Sciatic nerve (tissue), 2 donors: ENCODE measurements at places on chromosomes 6 and 20.

DNA sequence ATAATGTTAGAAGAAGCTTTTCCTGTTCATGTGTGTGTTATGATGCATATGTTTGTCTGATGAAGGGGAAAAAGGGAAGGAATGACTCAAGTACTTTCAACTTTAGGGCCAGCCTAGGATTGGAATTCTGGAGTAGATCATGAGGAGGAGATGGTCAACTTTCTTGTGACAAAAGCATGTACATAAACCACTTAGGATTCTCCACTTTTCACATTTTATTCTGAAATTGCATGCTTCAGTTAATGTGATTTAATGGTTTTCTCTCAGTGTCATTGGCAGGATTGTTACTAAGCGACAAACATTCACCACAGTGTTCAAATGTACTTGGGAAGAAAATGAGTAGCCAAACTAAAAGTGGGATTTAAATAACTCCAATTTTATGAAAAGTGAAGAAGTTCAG is 80.1 kb downstream of the UTRN start:
- DNase-seq = no peak

DNA sequence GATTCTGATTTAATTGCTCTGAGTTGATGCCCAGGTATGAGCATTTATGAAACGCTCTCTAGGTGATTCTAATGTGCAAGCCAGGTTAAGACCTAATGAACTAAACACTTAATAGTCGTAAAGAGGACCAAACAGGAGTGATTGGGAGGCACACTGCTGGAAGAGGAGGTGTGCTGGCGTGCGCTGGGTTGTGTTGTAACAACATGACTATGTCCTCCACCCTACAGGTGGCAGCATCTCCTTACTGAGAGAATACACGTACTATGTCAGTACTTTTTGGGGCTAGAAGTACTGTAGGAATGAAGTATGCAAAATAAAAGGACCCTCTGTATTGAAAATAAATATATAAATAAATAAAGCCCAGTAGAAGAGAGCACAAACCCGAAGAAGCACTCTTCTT is 11.9 kb downstream of the C6orf89 start:
- DNase-seq = no peak

GRCh38 chr20:9417665-9418064 is 96.7 kb upstream of the LAMP5 start:
- DNase-seq = no peak

DNA sequence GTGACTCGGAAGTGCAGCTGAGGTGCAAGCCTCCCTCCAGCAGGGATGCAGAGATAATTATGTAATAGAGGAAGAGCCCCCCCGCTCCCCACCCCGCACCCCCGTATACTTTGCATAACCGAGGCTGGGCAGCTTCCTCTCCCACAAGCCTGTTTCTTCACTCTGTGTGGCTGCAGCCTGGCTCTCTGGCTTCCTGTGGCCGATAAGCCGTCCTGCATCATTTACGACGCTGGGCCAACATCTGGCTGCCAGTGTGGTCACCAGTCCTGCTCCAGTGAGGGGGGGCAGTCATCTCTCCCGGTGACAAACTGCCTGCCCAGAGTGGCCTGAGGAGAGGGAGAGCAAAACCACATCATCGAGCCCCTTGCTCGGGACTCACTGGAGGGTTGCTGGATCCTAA is 59.2 kb downstream of the RBM38 start:
- no peak for DNase-seq

- DNase-seq = no peak
These were observed 1.3 kb downstream of the TAPBP start for GRCh38 chr6:33312361-33313104.

GRCh38 chr6:111503194-111503593 is 20.2 kb upstream of the REV3L start:
- DNase-seq = no peak

DNA sequence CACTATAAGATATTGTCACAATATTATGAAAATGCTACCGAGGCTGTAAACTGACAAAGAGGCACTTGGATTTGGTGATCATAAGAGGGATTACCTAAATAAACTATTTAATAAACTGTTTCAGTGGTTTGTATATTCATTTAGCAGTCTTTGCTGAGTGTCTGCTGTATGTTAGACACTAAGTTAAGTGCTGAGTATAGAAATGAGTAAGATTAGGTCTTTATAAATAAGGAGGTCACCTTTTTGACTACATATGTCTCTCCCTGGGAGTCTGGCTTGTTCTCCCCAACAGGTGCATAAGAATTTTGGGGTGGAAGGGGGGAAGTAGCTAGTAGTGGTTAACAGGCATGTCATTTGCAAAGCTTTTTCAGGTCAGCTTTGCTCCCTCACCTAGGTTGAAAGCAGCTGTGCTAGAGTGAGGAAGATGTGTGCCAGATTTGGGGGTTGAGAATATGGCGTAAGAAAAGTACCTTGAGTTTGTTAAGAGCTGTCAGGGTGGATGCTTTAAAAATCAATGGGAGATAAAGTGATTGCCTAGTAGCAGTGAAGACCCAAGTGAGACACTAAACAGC is 246.3 kb downstream of the ZFAND3 start:
- no peak for DNase-seq

- DNase-seq = no peak
These were observed 33.2 kb upstream of the OCSTAMP start for GRCh38 chr20:46583411-46584214.

- DNase-seq = no peak
These were observed 154.5 kb downstream of the CFAP61 start for GRCh38 chr20:20206788-20207187.

GRCh38 chr20:52432740-52433139 is 241.2 kb upstream of the ZFP64 start:
- no peak for DNase-seq

DNA sequence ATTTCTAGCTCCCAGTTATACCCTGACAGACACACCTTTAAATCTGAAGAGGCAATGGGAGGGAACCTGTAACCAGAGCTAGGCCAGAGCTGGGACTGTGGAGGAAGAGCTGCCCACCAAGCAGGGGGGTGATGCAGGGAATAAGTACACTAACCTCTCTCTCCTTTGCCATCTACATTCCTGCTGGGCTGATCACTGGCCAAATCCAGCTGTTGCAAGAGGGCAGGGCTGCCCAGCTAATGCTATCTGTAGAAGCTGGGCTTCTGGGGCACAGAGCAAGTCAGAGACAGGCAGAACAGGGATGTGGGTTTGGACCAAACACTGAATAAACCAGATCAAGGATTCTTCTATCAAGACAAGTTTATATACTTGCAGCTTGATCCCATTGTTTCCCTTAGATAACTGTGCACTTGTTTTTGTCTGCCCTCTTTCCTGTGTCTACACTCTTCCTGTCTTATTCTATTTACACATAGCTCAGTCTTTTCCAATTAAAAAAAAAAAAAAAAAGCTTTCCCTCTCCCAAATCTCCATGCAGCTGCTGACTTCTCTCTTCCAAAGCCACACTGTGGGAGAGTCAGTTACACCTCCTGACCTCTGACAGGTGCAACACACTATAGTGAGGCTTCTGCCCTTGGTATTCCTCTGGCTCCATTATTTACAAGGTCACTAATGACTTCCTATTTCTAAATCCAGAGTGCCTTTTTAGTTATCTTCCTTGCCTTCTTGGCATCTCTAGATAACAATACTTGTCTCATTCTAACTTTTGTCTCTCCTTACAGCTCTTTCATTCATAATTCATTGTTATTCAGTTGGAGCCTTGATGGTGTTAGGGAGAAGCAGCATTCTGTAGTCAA is 43.7 kb downstream of the TRIM38 start:
- DNase-seq = no peak

- no peak for DNase-seq
These were observed 80.7 kb upstream of the RIN2 start for GRCh38 chr20:19677336-19677735.

DNA sequence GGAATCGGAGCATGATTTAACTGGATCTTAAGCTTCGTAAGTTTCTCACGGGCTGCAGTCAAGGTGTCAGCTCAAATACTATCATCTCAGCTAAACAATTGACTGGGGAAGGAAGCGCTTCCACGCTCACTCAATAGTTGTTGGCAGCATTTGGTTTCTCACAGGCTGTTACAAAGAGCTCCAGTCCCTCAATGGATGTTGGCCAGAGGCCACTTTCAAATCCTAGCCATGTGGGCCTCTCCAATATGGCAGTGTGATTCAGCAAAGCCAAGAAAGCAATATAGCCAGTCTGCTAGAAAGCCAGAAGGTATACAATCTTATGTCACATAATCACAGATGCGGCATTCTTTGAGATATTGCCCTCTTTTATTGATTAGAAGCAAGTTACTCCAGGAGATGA is 98.3 kb upstream of the PHACTR1 start:
- no peak for DNase-seq

- DNase-seq = no peak
These were observed 15.0 kb downstream of the ZNF217 start for GRCh38 chr20:53578492-53579222.

GRCh38 chr6:167799033-167799821 is 27.5 kb upstream of the AFDN start:
- DNase-seq = no peak

DNA sequence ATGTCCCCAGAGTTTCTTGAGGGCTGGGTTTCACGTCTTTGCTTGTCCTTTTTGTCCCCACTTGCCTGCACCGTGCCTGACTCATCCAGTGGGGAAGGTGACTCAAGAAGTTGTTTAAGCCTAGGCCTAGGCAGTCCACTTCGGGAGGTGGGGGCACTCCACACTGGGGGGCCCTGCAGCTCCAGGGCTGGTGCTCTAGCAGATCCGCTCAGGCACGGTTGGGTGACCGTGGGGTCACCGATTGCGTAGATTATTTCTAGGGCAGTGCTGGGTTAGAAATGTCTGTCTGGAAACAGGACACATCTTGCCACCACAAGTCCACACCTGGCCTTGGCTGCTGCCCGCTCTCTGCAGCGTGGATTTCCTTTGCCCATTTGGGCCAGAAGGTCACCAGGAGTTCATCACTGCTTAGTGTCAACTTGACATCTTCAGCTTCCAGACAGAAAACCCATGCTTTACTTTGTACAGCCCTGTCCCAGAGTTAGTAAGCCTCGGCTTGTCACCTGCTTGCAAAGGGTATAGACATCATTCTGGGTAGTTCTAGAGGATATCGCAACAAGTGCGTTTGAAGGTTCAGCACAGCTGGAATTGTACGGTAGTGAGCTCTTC is 13.6 kb upstream of the C20orf144 start:
- no peak for DNase-seq
